Left colon (tissue), 2 donors: ENCODE measurements at places on chromosomes 3 and 15. TPM values are rescaled to one million over a fixed set of nuclear protein-coding genes. Genes with fewer than 3 reads are reported as not detected.

DNA sequence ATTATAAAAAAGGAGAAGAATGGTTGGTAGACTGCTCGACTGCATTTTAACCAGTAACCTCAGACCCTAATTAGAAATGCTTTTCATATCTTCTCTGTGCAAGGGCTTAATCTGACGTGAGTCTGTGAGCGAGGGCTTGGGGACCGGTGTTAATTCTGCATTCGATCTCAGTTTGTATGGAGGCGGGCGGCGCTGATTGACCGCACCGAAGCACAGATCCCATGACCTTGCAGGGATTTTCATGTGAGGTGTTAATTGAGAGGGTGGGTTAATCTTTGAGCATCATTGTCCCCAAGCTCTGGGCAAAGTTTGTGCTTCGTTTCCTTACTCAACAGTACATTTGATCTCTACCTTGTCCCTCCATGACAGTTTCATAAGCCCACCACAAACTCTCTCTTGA, 250.9 kb downstream of the NR2F2 start:
- no peak for DNase-seq

DNA sequence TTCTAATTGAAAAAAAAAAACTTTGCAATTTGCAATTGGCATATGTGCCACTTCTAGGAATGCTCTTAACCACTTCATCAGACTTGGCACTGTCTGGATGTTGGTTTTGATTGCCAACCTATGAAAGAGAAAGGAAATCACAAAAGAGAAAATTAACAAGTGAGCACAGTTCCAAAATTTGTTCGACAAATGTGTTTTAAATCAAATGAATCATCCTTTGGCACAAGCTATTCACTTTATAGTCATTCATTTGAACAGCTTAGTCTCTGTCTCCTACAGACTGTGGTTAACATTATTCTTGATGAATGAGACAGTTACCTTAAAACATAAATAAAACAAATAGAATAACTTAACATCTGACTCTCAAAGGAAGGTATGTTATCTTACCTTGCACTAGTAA, 265.0 kb downstream of the EPHA3 start:
- DNase-seq = no peak

- no peak for DNase-seq
Measured at GRCh38 chr3:195181113-195181498, 89.9 kb downstream of the XXYLT1 start.

- no peak for DNase-seq
Measured at GRCh38 chr3:195337747-195338146, 66.8 kb upstream of the XXYLT1 start.

GRCh38 chr3:106345353-106346027, 476.7 kb upstream of the CBLB start:
- no peak for DNase-seq

DNA sequence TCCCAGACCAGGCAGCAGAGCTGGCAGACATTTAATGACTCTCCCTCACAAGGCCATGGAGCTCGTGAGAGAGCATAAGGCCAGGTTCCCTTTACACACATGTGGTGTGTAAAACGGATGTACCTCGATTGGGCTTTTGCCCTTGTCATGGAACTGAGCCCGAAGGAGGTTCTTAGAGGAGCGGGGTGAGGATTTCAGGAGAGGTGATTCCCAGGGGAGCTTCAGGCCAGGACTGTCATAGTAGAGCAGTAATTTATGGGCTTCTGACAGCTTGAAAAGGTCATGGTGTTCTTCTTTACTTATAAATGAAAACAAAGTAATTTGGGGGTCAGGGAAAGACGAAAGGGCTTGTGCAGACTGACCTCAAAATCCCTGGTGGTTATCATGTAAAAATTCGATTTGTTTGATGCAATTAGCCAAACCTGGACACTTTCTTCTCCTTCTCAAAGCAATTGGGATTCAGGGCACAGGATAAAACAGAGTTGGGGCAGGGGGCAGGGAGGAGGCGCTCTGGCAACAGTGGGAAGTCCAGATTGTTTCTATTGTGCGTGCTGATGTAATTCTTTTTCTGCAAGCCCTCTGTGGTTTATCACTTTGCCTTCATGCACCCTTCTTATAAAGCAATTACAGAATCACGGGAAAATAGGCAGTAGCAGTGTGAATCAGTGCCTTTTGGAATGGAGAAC, 51.0 kb downstream of the CACNA1D start:
- no peak for DNase-seq

- no peak for DNase-seq
Measured at GRCh38 chr3:151550025-151550618, 89.3 kb upstream of the IGSF10 start.

The PTX3 gene
- 1.2 TPM for total RNA-seq

The ESYT3 gene
- total RNA-seq = 0.12 TPM

The CPN2 gene
- total RNA-seq = not detected
